ENCODE measurements at places on chromosomes 1 and 21.

GRCh38 chr1:10195570-10195969 is 14.8 kb upstream of the KIF1B start:
- DNase-seq: no peak

GRCh38 chr1:147549526-147549925 is 8.2 kb downstream of the BCL9 start:
- DNase-seq: no peak

DNA sequence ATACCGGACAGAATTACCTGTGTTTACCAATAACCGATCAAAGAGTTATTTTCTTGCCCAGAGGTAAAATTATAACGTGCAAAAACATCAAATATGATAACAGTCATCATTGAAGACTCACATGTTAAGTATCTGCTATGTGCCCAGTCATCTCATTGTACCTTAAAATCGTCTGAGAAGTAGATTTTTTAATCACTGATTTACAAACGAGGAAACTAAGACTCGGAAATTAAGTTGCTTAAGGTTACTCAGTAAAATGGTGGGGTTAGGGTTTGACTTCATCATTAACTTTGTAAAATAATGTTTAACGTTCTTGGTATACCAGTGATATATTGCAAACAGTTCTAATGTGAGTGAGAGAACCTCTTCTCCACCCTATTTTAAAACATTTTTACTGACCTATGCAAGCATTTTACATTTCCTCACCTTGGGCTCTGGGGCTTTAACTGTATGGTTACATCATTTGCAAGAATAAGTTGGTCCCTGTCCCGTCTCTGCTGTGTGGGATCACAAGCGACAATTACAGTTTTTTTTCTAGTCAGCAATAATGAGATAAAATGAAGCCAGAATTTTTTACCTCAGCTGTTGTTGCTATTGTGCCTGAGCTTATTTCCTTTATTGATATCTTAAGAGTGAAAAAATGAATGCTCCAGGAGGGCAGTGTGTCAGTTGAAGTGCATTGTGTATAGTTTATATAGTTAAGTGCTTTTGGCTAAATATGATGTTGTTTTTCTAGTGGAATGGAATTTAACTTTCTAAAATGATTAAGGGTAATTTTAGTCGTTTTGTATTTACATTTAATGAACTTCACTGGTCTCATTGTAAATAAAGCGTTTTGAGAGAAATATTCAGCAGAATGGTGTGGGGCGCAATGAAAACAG is 2.7 kb downstream of the RPRD2 start:
- no peak for DNase-seq

- peak; percentile 47 for DNase-seq
These were observed 480.4 kb downstream of the SIPA1L2 start for GRCh38 chr1:232149287-232150201.

DNA sequence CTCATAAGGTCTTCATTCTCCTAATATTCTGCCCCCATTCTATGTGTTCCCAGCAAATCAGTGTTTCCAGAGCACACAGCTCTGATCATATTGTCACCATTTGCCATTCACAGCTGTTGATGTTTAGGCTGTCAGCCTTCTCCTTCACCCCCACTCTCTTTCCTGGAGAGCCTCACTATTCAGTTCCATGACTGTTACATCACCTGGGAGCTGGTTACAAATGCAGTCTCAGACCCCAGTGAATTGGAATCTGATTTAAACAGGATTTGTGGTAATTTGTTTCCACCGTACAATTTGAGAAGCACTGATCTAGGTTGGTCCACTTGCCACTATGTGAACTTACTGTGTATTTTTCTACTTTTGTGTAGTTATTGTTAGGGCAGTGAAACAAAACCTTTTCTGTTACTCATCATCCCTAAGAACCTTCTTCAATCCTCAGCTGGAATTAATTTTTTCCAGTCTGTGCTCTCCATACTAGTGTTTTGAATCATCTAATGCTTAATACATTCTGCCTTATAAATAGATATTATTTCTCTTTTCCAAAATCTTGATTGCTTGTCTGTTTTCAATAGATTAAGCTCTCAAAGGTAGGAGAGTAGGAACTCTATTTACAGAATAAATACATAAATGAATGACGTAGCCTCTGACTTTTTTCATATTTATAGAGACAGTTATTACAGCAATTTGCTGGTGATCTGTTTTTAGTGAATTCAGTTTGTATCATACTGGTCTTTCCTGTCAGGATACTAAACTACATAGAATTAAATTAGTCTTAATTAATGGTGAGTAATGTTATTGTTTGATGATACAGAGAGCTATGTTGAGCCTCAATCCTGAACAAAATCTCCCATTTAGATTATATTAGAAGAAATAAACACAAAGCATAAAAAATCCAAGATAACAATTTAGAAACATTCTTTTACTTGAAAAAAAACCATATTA is 8.1 kb downstream of the SNX7 start:
- no peak for DNase-seq

- DNase-seq: no peak
These were observed 109.0 kb downstream of the ETS2 start for GRCh38 chr21:38914528-38915293.

- DNase-seq: no peak
These were observed 496 bp downstream of the VPS45 start for GRCh38 chr1:150068109-150068435.

DNA sequence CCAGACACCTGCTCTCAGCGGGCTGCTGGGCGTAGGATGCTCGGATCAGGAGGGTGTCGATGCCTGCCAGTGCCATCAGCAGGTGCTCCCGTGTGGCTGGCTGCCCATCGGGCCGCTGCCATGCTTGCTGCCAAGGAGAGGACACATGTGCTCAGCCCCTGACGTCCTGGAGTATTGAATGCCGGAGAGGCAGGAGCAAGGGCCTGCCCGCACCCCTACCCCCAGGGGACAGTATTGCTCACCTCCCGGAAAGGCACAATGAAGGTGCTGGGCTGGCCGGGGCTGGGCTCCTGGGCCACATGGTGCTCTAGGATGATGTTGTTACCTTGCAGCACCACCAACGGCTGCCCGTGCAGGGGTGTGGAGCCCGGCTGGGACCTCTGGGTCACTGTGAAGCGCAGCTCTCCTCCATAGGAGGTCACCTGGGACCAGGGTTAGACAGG is 61.5 kb downstream of the HSPG2 start:
- DNase-seq: no peak

DNA sequence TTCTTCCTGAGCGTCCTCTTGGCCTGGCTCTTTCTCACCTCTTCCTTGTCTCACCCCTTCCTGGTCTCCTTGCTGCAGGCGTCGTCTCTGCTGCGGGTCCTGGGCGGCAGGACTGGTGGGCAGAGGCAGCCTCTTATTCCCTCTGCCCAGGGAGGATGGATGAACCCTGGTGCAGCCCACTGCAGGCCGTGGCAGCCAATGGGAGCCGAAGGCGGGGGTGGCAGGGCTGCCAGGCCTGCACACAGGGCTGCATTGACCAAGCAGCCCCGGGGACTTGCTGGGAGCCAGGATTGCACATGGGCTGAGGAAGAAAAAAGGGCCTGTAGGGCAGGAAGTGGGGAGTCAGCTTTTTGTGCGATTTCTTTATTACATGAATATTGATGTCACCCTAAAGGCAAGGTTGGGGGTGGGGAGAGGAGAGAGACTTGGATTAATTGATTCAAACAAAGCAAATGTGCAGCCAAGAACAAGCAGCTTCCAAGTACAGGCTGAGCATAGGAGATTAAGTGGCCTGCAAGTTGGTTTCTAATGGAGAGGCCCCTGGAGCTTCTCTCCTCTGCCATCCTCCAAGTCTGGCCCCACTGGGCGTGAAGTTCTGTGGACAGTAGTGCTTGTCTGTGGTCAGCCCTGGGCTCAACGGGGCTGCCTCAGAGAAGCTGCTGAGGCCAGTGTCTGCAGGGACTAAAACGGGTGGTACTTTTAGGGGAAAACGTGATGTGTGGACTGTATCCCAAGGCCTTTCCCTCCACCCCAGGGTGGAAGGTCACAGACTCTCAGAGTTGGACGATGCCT is at the start of gene S100B:
Gene S100B, minus strand, starts transcription at position 108 of the 792 bp plus-strand sequence. CDS start 2,667 bp downstream, outside the sequence.
- no peak for DNase-seq

DNA sequence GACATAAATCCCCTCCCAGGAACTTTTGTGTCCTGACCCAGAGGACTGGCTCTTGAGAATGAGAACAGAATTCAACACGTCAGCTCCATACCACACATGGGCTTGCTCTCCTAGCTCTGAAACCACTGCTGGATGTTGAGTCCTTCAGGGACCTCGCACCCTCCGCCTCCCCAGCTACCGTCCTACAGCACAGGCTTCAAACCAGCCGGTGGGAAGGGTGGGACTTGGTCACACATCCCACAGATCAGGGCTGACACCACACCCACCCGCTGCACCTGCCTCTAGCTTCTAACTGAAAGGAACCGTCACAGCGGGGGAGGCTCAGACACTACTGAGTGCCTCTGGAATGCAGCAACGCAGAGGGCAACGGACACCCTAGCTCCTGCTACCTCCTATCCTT is 24.0 kb downstream of the MRAP start:
- no peak for DNase-seq

DNA sequence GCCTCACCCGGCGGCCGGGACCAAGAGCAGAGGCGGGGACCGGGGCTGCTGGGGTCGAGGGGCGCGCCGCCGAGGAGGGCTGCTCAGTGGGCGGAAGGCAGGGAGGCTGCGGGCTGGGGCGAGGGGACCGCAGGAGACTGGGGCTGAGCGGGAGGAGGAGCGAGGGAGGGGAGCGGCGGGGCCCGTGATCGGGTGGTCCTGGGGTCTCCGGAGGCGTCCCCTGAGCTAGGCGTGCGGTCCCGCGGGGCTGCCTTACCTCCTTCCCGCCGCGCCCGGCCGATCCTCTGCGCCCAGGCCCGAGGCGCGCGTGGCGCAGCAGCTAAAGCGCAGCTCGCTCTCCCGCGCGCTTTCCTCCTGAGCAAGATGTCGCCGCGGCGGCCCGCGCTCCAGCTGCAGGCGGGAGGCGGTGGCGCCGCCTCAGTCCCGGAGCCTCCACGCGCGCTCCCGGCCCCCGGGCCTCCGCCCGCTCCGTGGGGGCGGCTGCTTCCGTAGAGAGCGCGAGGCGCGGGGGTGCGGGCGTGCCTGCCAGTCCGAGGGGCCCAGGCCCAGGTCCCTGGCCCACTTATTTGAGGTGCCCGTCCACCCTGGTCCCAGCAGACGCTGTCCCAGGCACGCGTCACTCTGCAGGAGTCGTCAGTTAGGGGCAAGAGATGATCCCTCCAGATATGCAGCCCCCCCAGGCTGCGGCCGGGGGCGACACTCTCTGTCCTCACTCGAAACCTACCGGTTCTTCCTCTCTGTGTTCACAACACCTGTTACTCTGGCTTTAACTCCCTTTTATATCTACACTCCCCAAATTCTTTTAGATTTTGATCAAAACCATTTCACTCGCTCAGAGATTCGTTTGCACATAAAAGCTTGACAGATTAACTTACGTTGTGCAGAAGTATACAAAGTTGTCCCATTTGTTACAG is at the start of gene CCSAP:
Gene CCSAP, minus strand, starts transcription at position 392 of the 914 bp plus-strand sequence. CDS start 582 bp downstream, outside the sequence.
- no peak for DNase-seq

DNA sequence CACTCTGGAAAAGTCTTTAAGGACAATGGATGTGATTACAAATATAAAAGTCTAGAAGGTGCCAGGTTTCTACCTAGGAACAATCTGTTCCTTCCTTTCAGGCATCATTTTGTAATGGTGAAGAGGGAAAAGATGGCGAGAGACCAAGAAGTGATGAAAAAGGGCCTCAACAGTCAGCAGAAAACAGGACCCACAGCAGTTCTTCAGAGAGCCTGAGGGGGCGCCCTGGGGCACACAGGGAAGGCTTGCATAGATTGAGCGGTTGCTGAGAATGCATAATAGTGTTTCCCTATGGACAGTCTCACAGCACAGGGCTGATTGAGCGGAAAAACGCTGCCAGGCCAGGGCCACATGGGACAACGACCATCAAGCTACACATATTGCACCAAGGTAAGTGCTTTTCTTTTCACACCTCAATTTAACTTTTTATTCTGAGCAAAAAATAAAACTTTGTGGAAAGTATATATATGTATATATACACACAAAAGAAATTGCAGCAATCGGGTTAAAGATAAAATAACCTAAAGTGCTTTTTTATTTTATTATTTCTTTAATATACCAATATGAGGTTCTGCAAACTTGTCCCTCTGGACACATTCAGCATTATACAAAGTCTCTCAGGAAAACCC is 3.1 kb upstream of the YRDC start:
- DNase-seq: no peak

DNA sequence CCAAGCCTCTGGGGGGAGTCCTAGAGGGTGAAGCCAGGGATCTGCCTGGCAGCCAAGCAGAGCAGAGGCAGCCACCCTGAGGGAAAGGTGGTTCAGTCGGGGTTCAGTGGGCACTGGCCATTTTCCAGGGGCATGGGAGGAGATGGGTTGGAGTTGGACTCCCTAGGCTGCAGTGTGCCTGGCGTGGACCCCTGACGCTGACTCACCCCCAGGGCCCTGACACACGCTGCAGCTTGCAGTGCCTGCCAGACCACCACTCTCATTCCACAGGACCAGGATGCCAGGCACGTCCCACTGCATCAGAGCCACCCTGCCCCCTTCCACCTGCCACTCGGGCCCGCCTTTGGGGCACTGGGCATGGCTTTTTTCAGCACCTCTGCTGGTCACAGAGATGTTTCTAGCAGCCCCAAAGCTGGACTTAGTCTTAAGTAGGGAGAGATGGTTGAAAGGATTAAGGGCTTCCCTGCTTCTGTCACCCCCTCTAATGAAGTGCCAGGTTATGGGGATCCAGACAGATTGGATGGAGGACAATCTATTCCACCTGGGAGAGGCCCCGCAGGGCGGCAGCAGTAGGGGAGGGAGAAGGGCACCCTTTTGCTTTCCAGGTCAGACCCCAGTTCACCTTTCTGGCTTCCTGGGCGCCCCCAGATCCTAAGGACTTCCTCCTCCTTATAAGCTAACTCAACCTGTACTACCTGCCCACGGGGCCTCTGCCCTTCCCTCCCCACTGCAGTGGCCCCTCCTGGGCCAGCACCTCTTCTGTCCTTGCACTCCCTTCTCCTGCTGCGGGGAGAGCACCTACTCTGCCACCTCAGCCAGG is 1.6 kb downstream of the SYT2 start:
- no peak for DNase-seq

- no peak for DNase-seq
These were observed 32.3 kb downstream of the BCAS2 start for GRCh38 chr1:114549137-114549536.

DNA sequence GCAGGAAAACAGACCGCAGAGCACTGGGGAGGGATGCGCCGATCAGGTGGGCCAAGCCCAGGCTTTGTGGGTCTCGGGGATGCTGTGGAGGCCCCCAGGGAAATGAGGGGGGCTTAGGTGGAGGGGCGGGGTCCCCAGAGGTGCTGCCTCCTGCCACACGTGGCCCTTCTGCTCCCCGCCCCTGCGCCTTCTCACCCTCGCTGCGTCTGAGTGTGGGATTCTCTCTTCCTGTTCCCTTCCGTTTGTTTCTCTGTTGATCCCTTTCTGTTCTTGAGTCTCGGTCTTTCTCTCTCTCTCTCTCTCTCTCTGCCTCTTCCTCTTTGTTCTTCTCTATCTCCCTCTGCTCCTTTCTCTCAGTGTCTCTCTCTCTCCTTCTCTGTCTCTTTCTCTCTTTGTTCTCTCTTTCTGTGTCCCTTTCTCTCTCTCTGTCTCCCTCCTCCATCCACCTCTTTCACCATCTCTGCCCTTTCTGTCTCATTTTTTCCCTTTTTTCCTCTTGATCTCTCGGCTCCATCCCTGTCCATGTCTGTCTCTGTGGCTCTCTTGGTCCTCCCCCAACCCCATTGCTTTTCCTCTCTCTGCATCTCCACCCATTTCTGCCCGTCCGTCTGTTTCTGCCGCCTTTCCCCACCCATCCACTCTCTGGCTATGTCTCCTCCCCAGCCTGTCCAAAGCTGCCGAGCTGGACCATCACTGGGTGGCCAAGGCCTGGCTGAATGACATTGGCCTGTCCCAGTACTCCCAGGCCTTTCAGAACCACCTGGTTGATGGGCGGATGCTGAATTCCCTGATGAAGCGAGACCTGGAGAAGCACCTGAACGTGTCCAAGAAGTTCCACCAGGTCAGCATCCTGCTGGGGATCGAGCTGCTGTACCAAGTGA is 52.4 kb upstream of the TMEM51 start:
- DNase-seq: no peak

GRCh38 chr1:18965206-18966173 is 9.0 kb upstream of the IFFO2 start:
- DNase-seq: no peak

Data from AG09309 (cell line).